ENCODE measurements at places on chromosomes 7 and 10. TPM values are rescaled to one million over a fixed set of nuclear protein-coding genes. Genes with fewer than 3 reads are reported as not detected.

Gene ZNF117
- 5.4 TPM for polyA plus RNA-seq

Gene GPC2
- polyA plus RNA-seq: 32.1 TPM

Gene LBX1
- polyA plus RNA-seq: not detected

Gene SPDYE2B
- polyA plus RNA-seq: 0.72 TPM

Gene SLC13A1
- polyA plus RNA-seq: not detected

Gene C7orf57
- polyA plus RNA-seq: not detected

Gene MET
- polyA plus RNA-seq: 1.9 TPM

Gene ZNF365
- polyA plus RNA-seq: not detected

Gene WASL
- 36.8 TPM for polyA plus RNA-seq

Gene GBX1
- polyA plus RNA-seq: 1.1 TPM

Gene HYAL4
- not detected for polyA plus RNA-seq

Gene PRSS37
- polyA plus RNA-seq: 0.12 TPM

Gene GIMAP7
- not detected for polyA plus RNA-seq

Gene OR13A1
- not detected for polyA plus RNA-seq

Gene TAS2R3
- polyA plus RNA-seq: not detected

Gene ARMC3
- not detected for polyA plus RNA-seq

All from cardiac muscle cell (in vitro differentiated cells and primary cell).